ENCODE measurements at places on chromosomes 12 and 14.

GRCh38 chr14:104876251-104876699 is 11.2 kb downstream of the CEP170B start:
- peak; percentile 33 for DNase-seq

DNA sequence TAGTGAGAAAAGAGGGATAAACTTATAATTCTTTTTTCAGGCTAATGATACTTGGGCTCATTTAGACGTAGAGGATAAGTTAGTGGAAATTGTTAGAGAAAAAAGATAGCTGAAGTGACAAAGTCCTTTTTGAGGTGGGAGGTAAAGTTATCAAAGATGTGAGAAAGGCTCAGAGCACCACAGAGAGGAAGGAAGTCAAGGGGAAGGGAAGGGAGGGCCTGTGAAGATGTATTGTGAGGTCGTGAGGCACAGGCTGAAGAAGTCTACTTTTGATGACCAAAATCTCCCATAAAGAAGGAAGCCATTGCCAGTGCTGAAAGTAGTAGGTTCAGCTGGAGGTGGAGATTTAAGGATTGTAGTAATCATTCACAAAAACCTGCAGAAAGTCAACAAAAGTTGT is 19.4 kb upstream of the PTGDR start:
- DNase-seq, result no peak

DNA sequence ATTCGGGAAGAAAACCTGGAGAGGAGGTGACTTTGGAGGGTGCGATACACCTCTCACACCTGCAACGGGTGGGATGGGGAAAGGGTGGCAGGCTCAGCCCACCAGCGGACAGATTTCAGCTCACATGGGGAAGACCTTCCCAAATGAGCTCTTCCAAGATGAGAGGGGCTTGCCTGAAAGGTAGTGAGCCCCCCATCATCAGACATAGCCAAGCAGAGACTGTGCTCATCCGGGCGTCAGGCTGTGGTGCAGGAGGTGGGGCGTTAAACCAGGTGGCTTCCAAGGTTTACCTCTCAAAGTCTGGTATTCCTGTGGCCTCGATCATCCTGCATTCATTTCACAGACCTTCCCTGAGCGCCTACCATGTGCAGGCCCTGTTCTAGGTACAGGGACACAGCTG is 105.4 kb upstream of the FKBP4 start:
- DNase-seq, result no peak

- DNase-seq, result no peak
Observed at GRCh38 chr12:118472940-118473339, 96.6 kb downstream of the SUDS3 start.

- no peak for DNase-seq
Observed at GRCh38 chr12:131345521-131346436, 365.1 kb upstream of the SFSWAP start.

- DNase-seq, result no peak
Observed at GRCh38 chr12:48812389-48812788, 5.9 kb upstream of the CACNB3 start.

- DNase-seq, result no peak
Observed at GRCh38 chr14:92863286-92864080, 59.5 kb upstream of the CHGA start.

- no peak for DNase-seq
Observed at GRCh38 chr12:85527192-85527591, 247.2 kb downstream of the ALX1 start.

DNA sequence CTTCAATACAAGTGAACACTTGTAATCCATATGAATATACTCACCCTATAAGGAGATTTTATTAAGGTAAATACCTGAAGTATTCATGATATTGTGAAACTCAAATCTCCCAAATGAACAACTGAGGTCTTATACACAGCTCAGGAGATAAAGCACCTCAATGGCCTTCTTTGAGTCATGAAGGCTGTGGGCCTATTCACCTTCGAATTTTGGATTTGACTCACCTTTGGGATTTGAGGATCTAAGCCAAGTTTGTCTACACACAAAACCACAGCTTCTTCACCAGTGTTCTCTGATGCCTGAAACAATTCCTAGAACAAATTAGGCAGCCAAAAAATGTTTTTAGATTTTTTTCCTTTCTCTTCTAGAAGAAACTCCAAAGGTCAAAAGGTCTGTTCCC is 194.1 kb downstream of the NUAK1 start:
- no peak for DNase-seq

GRCh38 chr12:2976581-2976996 is 17.4 kb downstream of the TEAD4 start:
- DNase-seq, result no peak

- peak; percentile 56 for DNase-seq
Observed at GRCh38 chr12:115636546-115636945, 640.9 kb downstream of the MED13L start.

GRCh38 chr14:92447416-92448197 is 66.0 kb upstream of the RIN3 start:
- DNase-seq, result no peak

GRCh38 chr14:88785911-88786310 is 6.8 kb downstream of the EML5 start:
- no peak for DNase-seq

- DNase-seq, result peak; percentile 77
Observed at GRCh38 chr14:64591809-64592208, 42.0 kb downstream of the PPP1R36 start.

GRCh38 chr14:97408503-97408902 is 611.3 kb downstream of the VRK1 start:
- DNase-seq, result no peak

DNA sequence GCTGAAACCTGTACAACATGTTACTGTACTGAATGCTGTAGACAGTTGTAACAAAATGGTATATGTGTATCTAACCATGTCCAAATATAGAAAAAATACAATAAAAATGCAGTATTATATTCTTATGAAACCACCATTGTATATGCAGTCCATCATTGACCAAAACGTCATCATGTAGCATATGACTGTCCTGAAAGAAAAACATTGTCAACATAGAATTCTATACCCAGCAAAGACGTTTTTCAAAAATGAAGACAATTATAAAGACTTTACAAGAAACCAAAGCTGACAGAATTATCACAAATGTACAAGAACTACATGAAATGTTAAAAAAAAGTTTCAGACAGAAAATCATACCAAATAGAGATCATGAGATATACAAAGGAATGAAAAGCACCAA is 8.1 kb upstream of the GPATCH2L start:
- no peak for DNase-seq

DNA sequence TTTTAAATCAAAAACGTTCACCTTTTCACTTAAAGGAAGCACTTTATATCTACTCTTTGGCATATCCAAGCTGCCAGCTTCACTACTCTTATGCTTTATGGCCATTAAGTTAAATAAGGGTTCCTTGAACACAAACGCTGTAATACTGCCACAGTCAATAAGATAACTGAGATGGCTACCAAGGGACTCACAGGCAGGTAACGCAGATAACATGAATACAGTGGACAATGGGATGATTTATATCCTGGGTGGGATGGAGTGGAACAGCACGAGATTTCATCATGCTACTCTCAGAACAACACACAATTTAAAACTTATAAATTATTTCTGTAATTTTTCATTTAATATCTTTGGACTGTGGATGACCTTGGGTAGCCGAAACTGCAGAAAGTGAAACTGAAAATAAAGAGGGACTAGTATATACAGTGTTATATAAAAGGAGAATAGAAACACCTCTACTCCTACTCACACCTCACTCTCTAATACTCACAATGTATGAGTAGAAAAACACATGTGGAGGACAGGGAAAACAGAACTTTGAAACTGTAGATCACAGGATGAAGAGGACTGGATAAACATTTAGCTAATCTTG is 367.3 kb downstream of the C12orf50 start:
- DNase-seq, result no peak

DNA sequence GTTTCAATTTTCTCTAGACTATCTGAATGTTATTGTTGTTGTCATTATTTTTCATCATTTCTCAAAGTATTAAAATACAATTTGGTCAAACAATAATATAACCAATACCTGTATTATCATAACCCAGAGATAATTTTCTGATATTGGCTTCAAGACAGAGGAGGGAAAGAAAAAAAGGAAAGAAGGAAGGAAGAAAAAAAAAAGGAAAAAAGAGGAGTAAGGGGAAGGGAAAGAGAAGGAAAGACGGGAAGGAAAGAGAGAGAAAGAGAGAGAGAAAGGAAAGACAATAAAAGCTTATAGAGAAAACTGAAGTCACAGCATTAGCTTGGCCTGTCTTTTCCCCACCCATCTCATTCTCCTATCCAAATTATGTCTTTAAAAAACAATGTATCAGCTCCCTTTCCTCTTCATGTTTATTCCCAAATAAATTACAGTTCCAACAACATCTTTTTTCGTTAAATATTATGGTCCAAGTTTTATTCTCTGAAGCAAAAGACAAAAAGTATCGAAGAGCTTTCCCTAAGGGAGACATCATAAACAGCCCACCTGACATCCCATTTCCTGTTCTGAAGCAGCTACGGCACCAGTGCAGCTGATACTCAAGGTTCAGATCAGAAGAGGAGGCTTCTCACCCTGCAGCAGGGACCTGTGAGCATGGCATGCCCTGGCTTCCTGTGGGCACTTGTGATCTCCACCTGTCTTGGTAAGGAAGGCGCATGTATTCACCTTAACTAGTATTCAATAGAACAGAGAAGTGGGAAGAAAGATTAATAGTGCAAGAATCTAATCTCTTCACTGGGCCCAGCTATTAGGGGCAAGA is 308.3 kb downstream of the DAD1 start:
- no peak for DNase-seq

DNA sequence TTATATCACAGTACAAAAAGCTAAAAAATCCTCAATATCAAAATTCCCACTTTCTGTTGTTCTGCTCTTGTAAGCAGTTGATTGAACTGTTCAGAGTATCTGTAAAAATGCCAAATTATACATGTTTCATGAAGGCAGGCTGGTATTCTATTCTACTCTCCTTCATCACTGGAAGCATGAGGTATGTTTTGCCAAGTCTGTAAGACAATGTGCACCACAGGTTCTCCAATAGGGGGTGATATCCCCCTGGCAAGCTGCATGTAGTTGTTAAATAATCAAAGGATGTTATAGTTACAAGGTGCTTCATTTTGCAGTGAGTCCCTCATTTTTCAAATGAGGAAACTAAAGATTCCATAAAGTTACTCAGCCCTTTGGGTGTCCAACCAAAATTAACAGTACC is 15.1 kb upstream of the NEK9 start:
- DNase-seq, result peak; percentile 27

DNA sequence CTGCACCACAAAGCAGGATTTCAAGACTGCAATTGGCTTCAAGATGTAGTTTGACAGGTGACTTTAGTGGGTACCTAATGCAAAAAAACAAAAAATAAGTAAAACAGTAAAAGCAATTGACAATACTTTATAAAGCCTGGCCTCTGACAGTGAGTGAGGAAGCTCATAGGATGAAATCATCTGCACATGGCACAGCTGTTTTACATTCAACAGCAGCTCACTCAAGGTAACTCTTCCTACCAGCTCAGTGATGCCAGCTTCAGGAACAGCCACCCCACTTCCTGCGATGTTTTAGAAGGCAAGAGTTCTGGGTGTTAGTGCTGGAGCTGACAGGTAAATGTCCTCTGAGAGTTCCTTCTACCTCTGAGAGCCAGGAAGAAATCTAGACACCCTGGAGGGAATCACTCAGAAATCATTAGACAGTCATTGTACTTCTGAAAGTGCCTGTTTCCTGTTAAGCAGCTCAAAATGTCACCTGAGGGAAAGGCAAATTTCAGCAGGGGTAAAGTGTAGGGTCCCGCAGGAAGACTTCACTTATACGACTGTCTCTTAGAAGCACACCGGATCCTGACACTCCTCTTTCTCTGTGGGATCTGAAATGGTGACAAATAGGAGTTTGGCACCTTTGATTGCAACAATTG is 99.9 kb downstream of the FOXN3 start:
- DNase-seq, result no peak

- no peak for DNase-seq
Observed at GRCh38 chr12:4320497-4320852, 538 bp upstream of the TIGAR start.

GRCh38 chr12:53418221-53418620 is 5.4 kb upstream of the AMHR2 start:
- DNase-seq, result no peak

DNA sequence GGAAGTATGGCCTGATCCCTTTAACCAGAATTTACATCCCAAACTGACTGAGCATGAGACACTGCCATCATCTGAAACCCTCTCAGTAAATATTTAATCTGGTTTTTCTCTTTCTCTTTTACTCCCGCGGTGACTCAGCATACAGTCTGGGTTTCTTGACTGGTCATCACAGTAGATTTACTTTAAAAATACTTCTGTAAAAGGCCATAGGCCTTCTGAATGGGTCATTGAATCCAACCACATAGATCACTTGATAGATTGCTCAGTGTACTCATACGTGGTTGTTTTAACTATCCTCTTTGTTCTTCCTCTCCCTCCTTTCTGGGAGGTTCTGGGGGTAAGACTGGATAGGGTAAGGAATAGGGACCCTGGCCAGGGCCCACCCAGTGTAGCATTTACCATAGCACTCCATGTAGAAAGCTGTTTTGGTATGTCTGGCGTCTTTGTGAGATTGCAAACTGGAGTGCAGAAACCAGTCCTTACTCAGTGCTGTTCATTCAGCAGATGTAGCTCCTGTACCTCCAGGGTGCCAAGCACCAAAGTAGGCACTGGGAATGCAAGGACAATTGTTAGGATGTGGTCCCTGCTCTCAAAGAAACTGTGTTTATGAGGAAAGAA is 165.7 kb downstream of the SRGAP1 start:
- DNase-seq, result peak; percentile 57

GRCh38 chr12:42237052-42237852 is 796 bp downstream of the YAF2 start:
- DNase-seq, result peak; percentile 69

DNA sequence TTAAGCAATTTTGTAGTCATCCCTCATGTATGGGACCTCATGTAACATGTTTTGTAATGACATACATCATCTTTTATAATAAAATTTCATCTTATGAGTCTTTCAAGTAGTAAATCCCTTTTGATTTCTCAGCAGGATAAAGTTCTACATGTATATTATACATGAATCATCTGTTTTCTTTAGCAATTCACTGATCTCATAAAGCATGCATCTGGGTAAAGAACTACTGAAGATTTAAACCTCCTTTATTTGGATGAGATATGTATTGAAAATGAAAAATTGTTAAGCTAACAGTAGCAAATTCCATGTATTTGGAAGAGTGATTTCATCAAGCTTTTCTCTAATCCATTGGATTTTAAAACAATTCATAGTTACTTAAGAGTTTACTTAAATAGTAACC is 126.9 kb downstream of the KITLG start:
- DNase-seq, result peak; percentile 71

- DNase-seq, result no peak
Observed at GRCh38 chr14:104278214-104278534, 139.8 kb downstream of the KIF26A start.

- DNase-seq, result no peak
Observed at GRCh38 chr14:105084741-105085571, 19.7 kb upstream of the GPR132 start.

DNA sequence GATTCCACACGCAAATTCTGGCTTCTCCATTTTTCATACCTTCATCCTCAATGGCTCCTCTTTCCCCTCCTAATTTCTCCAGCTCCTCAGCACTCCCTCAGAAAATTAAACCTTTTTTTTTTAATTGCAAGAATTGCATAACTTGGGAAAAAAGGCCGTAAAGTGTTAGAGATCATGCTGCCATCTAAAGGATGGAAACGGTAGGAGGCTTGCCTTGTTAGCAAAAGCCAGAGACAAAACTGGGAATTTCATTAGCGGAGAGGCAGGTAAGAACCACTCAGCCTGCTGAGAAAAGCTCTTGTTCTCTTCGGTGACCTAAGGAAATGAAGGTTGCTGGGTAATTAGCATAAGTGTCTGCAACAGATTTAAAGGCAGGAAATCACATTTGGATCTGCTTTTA is 204.3 kb downstream of the AEBP2 start:
- DNase-seq, result peak; percentile 66

GRCh38 chr14:50089208-50089607 is 27.2 kb downstream of the VCPKMT start:
- no peak for DNase-seq

GRCh38 chr12:123900871-123901376 is 71.7 kb downstream of the CCDC92 start:
- DNase-seq, result peak; percentile 61
